Umbilical cord (tissue), 2 donors: ENCODE measurements at places on chromosomes 1 and 21. TPM values are rescaled to one million over a fixed set of nuclear protein-coding genes. Genes with fewer than 3 reads are reported as not detected.

Gene OR2AK2
- not detected for total RNA-seq

DNA sequence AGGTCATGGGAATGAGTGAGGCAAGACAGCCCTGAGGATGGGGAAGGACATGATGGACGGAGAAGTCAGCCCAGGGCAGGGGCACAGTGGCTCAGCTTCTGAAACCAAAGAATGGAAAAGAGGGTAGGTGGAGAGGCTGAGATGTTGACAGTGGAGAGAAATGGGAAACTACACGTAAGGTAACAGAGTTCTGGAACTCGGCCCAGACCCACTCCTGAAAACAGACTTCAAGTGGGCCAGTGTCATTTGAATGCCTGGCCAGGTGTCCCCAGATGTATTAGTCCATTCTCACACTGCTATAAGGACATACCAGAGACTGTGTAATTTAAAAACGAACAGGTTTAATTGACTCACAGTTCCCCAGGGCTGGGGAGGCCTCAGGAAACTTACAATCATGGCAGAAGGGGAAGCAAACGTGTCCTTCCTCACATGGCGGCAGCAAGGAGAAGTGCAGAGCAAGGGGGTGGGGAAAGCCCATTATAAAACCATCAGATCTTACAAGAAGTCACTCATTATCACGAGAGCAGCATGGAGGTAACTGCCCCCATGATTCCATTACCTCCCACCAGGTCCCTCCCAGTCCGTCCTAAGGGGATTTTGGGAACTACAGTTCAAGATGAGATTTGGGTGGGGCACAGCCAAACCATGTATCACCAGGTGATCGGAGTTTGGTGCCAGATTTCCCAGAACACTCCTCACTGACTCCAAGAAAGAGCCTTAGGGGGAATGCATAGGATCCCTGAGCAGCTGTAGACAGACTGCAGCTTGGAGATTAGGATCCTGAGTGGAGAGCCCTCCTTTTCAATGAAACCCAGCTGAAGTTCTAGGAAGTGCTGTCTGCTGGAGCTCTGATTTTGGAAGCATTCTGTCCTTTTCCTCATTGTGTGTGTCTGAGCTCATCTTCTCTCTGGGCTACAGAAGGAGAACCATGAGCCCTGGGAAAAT, 40.3 kb downstream of the FHAD1 start:
- DNase-seq: no peak

DNA sequence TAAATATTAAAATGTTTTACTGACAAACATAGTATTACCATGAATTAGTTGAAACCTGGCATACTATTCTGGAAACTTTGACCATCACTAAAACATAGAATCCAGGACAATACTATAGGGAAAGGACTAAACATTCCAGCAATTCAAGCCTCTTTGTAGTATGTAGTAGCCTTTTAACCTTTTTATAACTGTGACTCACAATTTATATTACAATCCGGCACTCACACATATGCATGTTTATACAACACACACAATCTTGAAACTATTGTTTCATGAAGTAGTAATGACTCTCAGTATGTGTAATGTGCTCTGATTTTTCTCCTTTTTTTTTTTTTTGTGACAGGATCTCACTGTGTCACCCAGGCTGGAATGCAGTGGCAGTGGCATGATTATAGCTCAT, 64.3 kb downstream of the ANKRD13C start:
- DNase-seq: no peak

- DNase-seq: peak; percentile 47
These were observed 43.9 kb upstream of the TACSTD2 start for GRCh38 chr1:58620926-58621325.

DNA sequence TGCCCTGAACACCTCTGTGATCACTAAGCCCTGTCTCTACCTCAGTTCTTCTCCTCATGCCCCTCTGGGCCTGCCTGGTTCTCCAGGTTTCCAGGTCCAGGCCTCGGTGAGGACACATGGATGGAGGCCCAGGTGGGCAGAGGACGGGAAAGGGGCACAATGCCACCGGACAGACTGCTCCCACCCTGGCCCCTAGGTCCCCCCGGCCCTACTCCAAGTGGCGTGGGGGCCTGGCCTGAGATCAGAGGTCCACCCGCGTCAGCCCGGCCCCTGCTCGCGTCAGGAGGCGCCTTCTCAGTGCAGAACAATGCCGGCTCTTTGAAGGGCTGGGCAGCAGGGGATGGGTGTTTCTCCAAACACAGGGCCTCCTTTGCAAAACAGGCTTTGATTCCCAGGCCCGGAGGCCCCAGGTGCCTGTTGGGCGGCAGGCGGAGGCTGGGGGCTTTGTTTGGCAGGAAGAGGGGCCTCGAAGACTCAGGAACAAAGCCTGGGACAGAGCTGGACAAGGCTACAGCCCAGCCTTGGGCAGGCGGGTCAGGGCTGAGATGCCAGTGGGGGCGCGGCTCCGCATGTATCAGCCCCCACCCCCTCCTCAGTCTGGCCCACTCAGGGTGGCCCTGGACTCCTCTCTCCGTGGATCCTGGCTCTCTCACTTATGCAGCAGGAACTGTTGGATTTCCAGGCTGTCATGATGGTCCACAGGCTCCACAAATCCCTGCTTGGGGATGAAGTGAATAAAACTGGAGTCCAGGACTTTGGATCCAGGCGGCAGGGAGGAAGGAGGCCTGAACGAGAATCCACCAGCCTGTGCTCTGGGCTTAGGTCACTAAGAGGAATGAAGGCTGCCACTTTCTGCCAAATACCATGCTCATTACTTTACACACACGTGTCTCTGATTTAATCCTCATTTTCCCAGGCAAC, 77.4 kb upstream of the SLC2A1 start:
- DNase-seq: peak; percentile 54

Gene TMEM9
- total RNA-seq: 78.5 TPM

- peak; percentile 60 for DNase-seq
These were observed 27.5 kb upstream of the ROR1 start for GRCh38 chr1:63746129-63746864.

- DNase-seq: peak; percentile 15
These were observed 159.0 kb upstream of the BACE2 start for GRCh38 chr21:41008974-41009373.

Gene TIE1
- total RNA-seq: 17.1 TPM

DNA sequence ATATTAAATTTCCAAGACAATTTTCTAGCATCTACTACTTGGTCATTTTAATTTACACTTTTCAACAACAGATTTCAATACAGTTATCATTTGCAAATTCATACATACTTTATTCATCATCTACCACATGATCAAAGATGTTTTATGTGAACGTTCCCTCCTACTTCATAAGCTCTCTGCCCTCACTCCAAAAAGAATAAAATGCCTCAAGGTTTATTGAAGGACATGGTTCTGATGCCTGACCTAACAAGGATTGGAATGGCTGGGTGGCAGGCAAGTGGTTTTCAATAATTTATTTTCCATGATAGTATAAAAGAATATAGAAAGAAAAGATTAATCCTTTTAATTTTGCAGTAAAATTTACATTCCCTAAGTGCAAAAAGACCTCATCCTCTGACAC, 5.4 kb downstream of the CDKN2C start:
- DNase-seq: no peak

DNA sequence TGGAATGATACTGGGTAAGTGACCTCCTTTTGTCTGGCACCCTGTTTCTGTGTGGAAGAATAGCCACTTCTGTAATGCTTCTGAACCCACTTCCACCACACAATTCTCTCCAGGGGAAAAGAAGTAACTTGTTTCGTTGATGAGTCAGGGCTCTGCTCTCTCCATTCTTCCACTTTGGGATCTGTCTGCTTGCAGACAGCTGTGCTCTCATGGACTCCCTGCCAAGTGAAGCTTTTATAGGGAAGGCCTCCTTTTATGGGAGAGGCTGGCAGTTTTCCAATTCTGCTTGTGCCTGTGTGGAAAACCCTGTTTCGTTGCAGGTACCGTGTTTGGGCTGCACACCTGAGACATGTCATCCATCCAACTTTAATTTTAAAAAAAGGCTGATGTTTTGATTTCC, 130.7 kb downstream of the GIPC2 start:
- DNase-seq: peak; percentile 76
